CD4-positive, alpha-beta T cell treated with Interleukin-21 for 1 hour (primary cell): ENCODE measurements at places on chromosomes 12 and 14.
A peak's percentile ranks its signal among the peaks of the same experiment; 100 is the strongest.

GRCh38 chr14:53744857-53745256, 211.8 kb downstream of the BMP4 start:
- DNase-seq: no peak

GRCh38 chr12:27870939-27871338, 90.9 kb upstream of the MANSC4 start:
- DNase-seq: no peak

GRCh38 chr14:92224358-92224954, 98.5 kb upstream of the SLC24A4 start:
- DNase-seq: no peak

GRCh38 chr12:53065975-53066931, 12.9 kb downstream of the SPRYD3 start:
- DNase-seq: peak; percentile 64

GRCh38 chr12:12717586-12718380, 615 bp downstream of the CDKN1B start:
- DNase-seq: peak; percentile 37

- DNase-seq: no peak
Measured at GRCh38 chr12:91620992-91621391, 438.4 kb upstream of the DCN start.

DNA sequence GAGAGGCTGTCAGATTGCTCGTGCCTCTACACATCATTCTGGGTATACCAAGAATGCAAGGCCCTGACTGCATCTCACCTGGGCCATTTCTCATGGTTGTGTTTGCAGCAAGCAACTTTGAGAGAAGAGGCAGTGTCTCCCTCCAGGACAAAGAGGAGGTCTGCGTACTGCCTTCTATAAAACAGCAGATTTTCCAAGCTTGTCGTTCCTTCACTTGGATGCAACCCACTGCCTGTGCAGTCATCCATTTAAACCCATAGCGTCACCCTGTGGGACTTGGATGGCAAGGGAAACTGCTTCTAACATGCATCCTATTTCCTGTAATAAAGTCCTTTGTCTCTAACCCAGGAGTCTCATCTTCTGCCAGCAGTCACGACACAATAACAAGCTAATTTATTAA, 1.3 kb downstream of the POMT2 start:
- no peak for DNase-seq
